DMS 273 treated with DMSO at 0.1 percent for 48 hours (cell line): ENCODE measurements at places on chromosomes 1 and 21.

- no peak for DNase-seq
Measured at GRCh38 chr1:97730271-97730670, 190.6 kb downstream of the DPYD start.

GRCh38 chr1:98018074-98018473 is 97.2 kb upstream of the DPYD start:
- no peak for DNase-seq

DNA sequence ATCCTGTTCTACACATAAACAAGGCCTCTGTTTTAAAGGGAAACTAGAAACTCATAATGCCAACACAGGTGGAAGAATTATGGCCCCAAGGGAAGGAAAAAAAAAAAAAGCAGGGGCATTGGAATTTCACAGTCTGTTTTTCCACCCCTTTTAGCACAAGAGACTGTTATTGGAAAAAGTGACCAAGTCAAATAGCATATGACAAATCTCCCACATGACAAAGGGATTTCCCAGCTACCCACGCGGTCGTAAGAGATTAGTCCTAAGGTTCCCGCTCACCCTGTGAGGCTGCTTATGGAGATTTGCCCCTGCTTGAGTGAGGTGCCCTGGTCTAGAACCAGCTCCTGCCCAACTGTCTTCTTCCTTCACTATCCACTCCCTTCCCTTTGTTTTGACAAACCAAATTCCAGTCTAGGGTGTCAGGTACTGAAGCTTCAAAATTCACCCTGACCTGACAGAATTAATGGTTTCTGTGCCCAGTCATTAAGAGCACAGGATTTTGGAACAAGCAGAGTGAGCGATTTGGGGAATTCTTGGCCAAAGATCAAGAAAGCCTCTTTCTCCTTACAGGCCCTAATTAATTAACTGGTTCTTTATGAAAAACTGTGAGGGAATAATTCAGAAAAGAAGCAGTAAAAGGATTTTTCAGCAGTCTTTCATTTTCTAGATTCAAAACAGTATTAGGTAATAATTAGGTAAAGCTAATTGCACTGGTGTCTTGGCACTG is 107.3 kb downstream of the NMNAT2 start:
- DNase-seq: no peak

DNA sequence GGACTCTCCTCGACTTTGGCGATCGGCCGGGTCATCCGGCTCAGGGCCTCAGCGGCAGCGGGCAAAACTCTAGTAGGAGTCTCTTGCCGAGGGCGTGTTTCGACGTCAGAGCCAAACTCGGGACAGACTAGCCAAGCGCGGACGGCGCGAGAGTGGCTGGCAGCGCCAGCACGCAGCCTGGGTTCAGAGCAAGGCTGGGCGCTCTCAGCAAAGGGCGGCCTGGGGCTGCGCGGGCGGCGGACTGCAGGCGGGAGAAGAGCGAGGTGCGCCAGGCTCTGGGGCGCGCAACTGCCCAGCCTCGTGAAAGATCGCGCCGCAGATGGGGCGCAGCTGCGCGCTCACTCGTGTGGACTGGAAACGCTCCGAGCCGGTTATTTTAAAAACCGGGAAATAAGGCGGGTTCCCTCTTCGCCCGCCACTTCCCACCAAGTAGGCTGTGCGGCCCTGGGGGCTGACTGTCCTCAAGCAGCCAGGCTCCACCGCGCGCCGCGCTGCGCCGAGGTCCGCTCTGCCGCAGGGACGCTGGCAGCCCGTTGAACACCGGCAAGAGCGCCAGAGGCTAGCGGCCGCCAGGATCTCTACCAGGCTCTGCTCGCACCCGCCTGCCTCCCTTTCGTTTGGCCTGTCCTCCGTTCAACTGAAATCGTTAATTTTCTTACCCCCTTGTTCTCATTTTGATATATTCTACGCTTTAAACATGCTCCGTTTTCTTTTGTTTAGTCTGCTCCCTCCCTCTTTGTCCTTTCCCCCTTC is 2.4 kb downstream of the ALX3 start:
- no peak for DNase-seq
